ENCODE measurements at places on chromosomes 5 and 9.

DNA sequence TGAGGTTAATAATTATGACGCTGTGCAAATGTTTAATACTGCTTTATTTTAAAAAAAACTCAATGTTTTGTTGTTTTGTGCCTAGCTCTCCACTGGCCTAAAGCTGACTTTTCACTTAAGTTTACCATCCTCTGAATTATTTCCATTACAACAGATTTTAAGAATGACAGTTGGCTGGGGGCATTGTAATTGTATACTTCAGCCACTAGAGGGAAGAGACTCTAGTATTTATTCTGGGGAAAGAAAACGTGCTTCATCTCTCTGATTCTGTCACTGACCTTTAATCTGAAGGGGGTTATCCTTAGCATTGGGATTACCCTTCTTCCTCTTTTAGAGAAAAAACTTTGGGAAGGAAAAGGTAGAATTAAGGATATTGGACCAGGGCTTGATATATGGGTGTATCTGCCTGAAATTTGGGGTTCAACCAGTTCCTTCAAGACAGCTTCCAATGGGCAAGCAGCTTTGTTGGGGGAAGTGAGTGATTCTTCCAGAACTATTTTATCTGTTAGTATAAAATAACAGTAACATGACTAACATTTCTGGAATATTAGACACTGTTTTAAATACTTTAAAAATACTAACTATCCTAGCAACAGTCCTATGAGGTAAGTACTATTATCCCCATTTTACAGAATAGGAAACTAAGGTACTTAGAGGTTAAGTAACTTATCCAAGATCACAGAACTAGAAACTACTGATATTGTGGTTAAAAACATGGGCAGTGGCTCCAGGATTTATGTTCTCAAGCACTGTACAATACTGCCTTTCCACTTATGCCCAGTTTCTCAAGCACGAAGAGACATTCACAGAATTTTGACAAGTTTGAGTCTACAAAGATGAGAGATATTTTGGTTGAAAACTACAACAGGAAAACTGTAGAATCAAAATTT, 208.4 kb downstream of the CD180 start:
- no peaks in the 10 kb centered on the region for H3K27me3 ChIP-seq
- no peaks in the 10 kb centered on the region for H3K4me1 ChIP-seq
- no peaks in the 10 kb centered on the region for H3K36me3 ChIP-seq
- no peak for DNase-seq

GRCh38 chr5:39570403-39571027, 145.7 kb upstream of the DAB2 start:
- H3K4me1 ChIP-seq, result no peaks in the 10 kb centered on the region
- H3K27ac ChIP-seq, result no peak overlapping the region
- no peaks in the 10 kb centered on the region for H3K36me3 ChIP-seq
- DNase-seq, result no peak

GRCh38 chr5:160347448-160347847, 23.0 kb downstream of the C1QTNF2 start:
- H3K27me3 ChIP-seq, result no peaks in the 10 kb centered on the region
- H3K27ac ChIP-seq, result no peak overlapping the region
- no peak for DNase-seq
- H3K4me3 ChIP-seq, result no peak overlapping the region
- H3K4me1 ChIP-seq, result peaks cover 9% of the 10 kb centered on the region

DNA sequence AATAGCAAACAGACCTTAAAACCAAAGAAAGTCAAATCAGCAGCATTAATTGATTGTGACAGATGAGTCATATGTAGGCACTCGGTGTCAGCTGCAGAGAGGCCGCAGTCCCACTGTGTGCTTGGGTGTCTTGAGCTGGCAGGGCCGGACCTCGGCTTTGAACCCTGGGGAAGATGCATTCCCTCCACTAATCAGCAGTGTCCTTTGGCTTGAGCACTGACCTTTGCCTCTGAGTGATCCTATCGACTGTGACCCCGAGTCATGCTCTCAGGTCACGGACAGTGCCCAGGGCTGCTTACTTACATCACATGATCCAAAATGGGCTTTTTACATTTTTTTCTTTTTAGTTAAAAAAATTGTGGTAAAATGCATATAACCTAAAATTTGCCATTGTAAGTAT, 188.7 kb downstream of the GADD45G start:
- no peaks in the 10 kb centered on the region for H3K27me3 ChIP-seq
- H3K27ac ChIP-seq, result no peak overlapping the region
- H3K36me3 ChIP-seq, result no peaks in the 10 kb centered on the region
- no peaks in the 10 kb centered on the region for H3K4me1 ChIP-seq
- DNase-seq, result no peak
- H3K4me3 ChIP-seq, result no peak overlapping the region

DNA sequence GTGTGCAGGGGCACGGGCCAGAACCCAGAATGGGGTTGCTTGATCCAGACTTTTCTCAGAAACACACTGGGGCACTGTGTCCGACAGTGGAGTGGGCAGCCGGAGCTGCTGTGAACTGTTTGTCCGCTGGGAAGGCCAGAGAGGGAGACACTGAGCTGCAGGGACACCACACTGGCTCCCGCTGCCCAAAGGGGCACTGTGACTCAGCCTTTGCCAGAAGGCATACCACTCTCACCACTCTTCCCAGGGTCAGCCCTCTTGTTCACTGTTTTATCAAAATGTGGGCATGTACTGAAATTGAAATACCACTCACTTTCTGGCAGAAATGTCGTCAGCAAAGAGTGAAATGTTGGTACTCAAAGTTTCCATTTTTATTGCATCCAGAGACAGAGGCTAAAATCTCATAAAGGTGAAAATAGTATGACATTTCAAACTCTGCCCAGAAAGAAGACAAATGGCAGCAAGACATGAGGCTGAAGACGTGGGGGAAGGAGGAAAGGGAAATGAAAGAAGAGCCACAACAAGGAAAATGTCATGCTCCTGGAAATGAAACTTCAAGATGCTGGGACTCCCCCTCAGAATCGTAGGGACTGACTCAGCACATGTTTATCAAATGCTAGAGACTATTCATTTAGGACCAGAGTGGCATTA, 4.5 kb upstream of the IL7R start:
- no peaks in the 10 kb centered on the region for H3K36me3 ChIP-seq
- no peaks in the 10 kb centered on the region for H3K27me3 ChIP-seq
- H3K27ac ChIP-seq, result no peak overlapping the region

- no peak overlapping the region for H3K27ac ChIP-seq
- DNase-seq, result no peak
- H3K27me3 ChIP-seq, result no peaks in the 10 kb centered on the region
- no peak overlapping the region for H3K4me3 ChIP-seq
- no peaks in the 10 kb centered on the region for H3K4me1 ChIP-seq
- H3K36me3 ChIP-seq, result no peaks in the 10 kb centered on the region
Measured at GRCh38 chr5:117103703-117104102, 529.1 kb upstream of the SEMA6A start.

- H3K27me3 ChIP-seq, result no peaks in the 10 kb centered on the region
- peak; percentile 87 for DNase-seq
- H3K4me1 ChIP-seq, result peaks cover 33% of the 10 kb centered on the region
- no peaks in the 10 kb centered on the region for H3K36me3 ChIP-seq
- H3K4me3 ChIP-seq, result no peak overlapping the region
Measured at GRCh38 chr5:72451741-72452505, 55.3 kb downstream of the ZNF366 start.
